Mesothelial cell of epicardium (in vitro differentiated cells): ENCODE measurements at places on chromosomes 16 and 17. TPM values are rescaled to one million over a fixed set of nuclear protein-coding genes. Genes with fewer than 3 reads are reported as not detected.

DNA sequence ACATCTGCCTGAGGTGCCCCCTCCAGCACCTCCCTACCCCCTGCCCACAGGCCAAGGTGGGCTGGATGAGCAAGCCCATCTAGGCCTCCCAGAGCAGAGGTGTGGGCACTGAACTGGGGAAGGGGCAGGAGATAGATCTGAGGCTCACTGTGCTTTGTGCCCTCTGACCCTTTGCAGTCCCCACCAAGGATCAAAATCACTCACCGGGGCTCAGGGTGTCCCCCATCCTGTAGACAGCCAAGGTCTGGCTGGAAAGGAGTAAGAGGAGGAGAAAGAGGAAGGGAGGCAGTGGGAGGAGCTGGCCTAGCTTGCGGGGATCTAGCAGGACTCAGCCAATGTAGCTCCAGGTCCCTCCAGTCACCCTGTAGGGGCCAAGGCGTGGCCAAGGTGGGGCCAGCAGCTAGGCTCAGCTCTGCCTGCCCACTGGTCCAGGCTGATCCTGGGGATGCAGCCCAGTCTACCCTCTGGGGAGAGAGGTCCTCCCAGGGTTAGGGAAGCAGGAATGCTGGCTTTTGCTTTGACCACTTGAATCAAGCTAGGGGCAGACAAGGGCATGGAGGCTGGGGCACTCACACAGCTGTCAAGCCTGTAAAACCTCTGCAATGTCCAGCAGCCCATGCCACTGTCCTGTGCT, 1.8 kb downstream of the SLC12A4 start:
- no peak for DNase-seq

- no peak for DNase-seq
These were observed 320.0 kb upstream of the PSMD7 start for GRCh38 chr16:73976644-73977043.

GRCh38 chr17:14733376-14733775, 432.5 kb downstream of the HS3ST3B1 start:
- DNase-seq = no peak

GRCh38 chr17:70879401-70879800, 710.1 kb downstream of the KCNJ2 start:
- no peak for DNase-seq

DNA sequence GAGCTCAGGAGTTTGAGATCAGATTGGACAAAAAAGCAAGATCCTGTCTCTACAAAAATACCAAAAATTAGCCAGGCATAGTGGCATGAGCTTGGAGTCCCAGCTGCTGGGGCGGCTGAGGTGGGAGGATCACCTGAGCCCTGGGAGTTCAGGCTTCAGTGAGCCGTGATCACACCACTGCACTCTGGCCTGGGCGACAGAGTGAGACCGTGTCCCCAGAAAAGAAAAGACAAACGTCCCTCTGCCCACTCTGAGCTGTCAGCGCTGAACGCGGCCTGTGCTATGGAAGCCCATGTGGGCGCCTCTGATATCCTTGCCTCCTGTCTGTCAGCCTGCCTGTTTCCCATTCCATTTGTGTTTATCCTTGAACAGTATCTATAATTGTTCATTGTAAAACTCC, 50.7 kb downstream of the FOXK2 start:
- no peak for DNase-seq

GRCh38 chr17:32141679-32142037, 644 bp upstream of the RHOT1 start:
- no peak for DNase-seq

- DNase-seq = no peak
These were observed 87.0 kb downstream of the HELZ start for GRCh38 chr17:67157732-67158639.

GRCh38 chr17:77736721-77737120, 221.8 kb upstream of the TNRC6C start:
- DNase-seq = no peak

- DNase-seq = no peak
These were observed 593 bp downstream of the GFER start for GRCh38 chr16:1984347-1985225.

- no peak for DNase-seq
These were observed 199.8 kb upstream of the CHMP6 start for GRCh38 chr17:80791758-80792284.

- no peak for DNase-seq
These were observed 17.8 kb downstream of the TTLL6 start for GRCh38 chr17:48799069-48799723.

The CARHSP1 gene
- total RNA-seq = 78.6 to 84.2 TPM (median 80.3 TPM) in 3 replicates

The TBC1D3D gene
- 0.72 to 1.3 TPM (median 1.0 TPM) in 3 replicates for total RNA-seq
